ENCODE measurements at places on chromosomes 11 and 22.
A peak's percentile ranks its signal among the peaks of the same experiment; 100 is the strongest.

GRCh38 chr11:134342572-134343340 is 11.0 kb downstream of the GLB1L2 start:
- no peak for DNase-seq

- DNase-seq, result no peak
Measured at GRCh38 chr22:31898926-31899325, 45.4 kb upstream of the YWHAH start.

- no peak for DNase-seq
Measured at GRCh38 chr22:29109822-29110221, 37.0 kb downstream of the KREMEN1 start.

DNA sequence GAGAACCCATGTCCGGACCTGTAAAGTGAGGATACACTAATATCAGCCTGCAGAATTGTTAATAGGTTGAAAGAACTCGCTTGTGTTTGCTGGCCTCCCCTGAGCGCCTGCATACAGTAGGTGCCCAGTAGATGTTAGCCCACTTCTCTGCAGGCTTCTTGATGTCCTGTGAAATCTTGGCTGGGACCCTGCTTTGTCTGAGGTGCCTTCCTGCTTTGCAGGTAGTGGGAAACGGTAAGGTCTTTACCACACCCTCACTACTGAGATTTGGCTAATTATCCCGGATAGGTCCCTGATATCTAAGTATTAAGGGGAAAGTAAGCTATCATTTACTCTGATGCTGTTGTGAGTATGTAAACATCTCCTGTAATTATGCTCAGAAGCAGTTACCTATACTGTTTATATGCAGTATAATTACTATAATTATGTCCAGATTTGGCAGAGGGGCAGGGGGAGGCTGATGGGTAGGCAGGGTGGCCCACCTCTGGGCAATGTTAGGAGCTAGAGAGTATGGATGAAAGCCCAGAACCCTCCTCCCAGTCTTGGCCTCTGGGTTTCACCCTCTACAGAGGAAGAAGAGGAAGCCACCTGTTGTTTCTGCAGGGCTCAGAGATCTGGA is 1.2 kb upstream of the ARRB1 start:
- no peak for DNase-seq

DNA sequence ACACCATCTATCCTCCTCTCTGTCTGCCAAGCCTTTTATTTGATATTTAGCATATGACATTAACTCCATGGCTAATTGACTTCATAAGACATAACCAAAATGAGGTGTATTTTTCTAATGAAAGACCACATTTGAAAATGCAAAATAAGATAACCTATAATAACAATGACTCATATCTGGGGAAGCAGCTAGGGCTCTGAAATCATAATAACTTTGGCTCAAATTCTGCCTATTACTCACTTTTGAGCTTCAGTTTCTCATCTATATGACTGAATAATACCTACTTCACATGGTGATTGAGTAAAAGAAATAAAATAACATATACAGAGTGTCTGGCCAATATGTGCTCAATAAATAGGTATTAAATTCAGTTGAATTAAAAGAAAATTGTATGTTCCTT is 1419.8 kb upstream of the TENM4 start:
- peak; percentile 56 for DNase-seq

- peak; percentile 98 for DNase-seq
Measured at GRCh38 chr11:12042215-12042676, 33.8 kb upstream of the DKK3 start.
